ENCODE measurements at places on chromosomes 5 and 9.

DNA sequence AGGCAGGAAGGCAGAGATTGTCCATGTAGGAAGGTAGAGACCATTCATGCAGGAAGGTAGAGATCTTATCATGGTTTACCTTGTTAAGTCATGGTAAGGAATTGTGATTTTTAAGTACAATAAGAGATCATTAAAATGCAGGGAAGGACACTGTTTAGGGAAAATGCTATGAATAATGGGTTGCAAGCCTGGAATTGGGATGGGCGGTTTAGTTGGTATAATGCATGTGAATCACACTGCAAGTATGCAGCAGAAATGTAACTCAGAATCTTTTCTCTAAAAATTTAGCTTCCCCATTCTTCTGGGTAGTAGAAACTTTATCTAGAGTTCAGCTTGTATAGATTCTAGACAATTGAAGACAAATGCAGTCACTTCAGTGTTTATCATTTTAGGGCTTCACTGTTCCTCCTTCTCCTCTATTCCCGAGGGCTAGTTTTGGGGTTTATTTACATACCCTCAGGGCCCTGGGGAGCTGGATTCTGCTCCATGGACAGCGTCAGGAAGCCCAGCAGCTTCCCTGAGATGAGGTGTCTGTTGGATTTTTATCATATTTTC lies 212.0 kb downstream of the SREK1 start:
- no peak for DNase-seq

GRCh38 chr9:137280474-137281344 lies 3.2 kb downstream of the TOR4A start:
- DNase-seq: no peak

DNA sequence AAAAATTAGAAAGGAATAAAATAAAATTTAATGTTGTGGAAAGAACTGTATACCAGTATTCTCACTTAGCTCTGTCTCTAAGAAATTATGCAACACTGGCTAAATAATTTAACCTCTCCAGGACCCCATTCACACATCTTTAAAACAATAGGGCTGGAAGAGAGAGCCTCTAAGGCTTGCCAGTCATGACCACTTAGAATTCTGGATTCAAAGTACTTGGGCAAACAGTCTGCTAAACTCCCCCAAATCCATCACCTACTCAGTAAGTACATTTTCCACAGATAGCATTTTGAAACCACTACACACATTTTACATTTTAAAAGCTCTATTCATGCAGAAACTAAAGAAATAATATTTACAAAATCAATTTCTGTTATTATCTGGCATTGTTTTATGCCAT lies 291.7 kb downstream of the TMEM167A start:
- no peak for DNase-seq

- DNase-seq: no peak
Observed at GRCh38 chr9:92618633-92619225, 51.2 kb downstream of the IPPK start.

GRCh38 chr9:71814226-71814625 lies 45.9 kb upstream of the CEMIP2 start:
- no peak for DNase-seq

GRCh38 chr9:104092192-104092591 lies 1.9 kb upstream of the SMC2 start:
- no peak for DNase-seq

GRCh38 chr9:96331236-96331947 lies 29.4 kb upstream of the HSD17B3 start:
- DNase-seq: no peak

DNA sequence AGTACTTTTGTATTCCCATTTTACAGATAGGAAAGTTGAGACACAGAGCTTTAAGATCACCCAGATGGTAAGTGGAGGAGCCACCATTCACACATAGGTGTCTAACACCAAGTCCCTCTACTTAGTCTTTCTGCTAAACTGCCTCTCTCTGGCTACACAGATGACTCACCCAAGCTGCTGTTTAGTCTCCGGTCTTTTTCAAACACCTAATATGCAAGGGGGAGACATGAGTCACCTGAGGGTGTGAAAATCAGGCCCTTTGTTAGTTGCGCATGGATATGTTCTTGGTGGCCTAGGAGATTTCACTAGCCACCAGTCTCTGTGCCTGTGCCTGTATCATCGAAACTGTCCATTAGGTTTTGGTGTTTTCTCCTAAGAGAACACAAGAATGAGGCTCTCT lies 117.8 kb downstream of the MAST4 start:
- DNase-seq: no peak

- DNase-seq: no peak
Observed at GRCh38 chr5:1515311-1515920, 8.3 kb downstream of the LPCAT1 start.

GRCh38 chr9:121768416-121769015 lies 117.1 kb downstream of the DAB2IP start:
- DNase-seq: no peak

DNA sequence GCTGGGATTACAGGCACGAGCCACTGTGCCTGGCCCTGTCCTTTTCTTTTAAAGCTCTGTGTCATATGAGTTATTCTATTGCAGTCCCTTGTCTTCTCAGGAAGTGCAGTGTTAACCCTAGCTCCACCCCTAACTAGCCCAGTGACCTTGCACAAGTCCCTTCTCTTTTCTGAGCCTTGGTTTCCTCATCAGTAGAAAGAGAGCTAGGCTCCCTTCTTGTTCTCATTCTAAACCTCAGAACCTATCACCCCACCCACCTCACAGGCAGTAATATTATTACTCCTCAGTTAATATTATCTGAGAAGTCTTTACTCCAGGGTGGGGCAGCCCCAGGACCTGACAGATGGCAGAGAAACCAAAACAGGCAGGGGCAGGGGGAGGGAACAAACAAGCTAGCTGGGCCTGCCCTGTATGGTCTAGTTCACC lies 7.2 kb downstream of the CYFIP2 start:
- DNase-seq: no peak

DNA sequence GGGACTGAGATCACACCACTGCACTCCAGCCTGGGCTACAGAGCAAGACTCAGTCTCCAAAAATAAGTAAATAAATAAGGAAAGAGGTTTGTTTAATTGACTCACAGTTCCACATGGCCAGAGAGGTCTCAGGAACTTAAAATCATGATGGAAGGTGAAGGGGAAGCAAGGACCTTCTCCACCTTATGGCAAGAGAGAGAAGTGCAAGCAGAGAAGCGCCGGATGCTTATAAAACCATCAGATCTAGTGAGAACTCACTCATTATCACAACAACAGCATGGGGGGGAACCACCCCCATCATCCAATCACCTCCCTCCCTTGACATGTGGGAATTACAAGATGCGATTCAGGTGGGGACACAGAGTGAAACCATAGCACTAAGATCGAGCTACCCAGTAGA lies 22.8 kb upstream of the RGMB start:
- DNase-seq: no peak

DNA sequence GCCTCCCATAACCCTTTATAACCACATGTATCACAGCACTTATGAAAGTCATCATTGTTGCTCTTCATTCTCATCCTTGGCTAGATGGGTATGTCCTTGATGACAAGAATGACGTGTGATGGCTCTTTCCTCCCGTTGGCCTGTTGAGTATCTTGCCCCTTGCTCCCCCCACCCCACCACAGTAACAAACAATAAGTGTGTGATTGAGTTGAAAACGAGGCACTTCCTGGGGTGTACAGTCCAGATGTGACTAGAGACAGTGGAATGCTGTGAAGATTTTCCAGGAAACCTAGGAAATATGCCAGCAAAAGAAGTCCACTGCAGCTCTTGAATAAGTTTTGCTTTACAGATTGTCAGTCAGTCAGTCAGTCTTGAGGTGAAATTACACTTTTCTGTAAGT lies 262.5 kb downstream of the ELAVL2 start:
- no peak for DNase-seq

DNA sequence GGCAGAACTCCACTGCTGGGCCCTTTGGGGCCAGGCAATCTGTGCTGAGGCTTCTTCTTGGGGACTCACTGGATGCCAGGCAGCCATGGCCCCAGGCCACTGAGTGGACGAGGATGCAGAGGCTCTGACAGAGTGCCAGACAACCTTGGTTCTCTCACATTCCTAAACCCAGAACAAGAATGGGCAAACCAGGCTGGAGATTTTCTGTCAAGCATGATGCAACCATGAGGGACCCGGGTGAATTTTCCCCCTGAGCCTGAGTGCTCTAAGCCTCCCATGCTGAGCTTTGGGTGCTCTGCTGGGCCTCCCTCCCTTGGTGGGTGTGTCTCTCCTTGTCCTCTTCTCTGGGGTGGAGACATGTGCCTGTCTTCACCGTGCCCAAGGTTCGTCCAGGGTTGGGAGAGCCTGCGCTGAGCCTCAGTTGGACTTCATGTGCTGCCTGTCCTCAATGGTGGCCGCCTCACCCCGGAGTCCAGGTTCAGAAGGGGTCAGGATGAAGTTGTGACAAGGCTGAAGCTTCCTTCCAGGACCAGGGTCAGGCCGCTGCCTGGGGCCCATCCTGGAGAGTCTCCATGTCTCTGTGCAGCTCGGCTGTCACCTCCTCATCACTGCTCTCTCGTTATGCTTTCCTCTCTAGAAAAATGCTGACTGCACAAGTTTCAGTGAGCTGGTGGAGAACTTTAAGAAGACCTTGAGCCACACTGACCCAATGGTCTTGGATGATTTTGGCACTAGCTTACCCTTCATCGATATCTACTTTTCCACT lies 24.1 kb downstream of the PITX1 start:
- DNase-seq: no peak

- no peak for DNase-seq
Observed at GRCh38 chr5:177275883-177276282, 27.6 kb downstream of the RAB24 start.

GRCh38 chr5:129398026-129398678 lies 61.9 kb upstream of the ADAMTS19 start:
- no peak for DNase-seq

DNA sequence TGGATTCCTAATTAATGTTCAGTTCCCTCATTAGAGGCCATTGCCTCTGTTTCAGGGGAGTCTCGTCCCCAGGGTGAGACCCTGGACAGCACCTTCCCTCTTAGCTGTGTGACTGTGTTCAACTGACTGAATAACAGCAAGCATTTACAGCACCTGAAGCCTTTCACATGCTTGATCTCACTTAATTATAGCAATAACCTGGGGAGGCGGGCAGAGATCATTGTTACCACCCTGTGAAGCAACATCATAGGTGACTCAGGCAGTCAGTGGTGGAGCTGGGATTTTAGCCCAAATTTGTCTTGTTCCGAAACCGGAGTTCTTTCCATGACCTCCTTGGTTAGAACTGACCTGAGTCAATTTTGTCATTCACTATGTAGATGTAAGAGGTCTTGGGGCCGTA lies 105.2 kb upstream of the RAD23B start:
- DNase-seq: no peak

- DNase-seq: no peak
Observed at GRCh38 chr5:133652951-133653759, 40.8 kb upstream of the FSTL4 start.

GRCh38 chr9:34899535-34900158 lies 58.4 kb upstream of the PHF24 start:
- DNase-seq: peak; percentile 53

GRCh38 chr5:159883522-159883950 lies 32.7 kb upstream of the ADRA1B start:
- no peak for DNase-seq

- no peak for DNase-seq
Observed at GRCh38 chr9:32723789-32724325, 59.5 kb upstream of the TMEM215 start.

DNA sequence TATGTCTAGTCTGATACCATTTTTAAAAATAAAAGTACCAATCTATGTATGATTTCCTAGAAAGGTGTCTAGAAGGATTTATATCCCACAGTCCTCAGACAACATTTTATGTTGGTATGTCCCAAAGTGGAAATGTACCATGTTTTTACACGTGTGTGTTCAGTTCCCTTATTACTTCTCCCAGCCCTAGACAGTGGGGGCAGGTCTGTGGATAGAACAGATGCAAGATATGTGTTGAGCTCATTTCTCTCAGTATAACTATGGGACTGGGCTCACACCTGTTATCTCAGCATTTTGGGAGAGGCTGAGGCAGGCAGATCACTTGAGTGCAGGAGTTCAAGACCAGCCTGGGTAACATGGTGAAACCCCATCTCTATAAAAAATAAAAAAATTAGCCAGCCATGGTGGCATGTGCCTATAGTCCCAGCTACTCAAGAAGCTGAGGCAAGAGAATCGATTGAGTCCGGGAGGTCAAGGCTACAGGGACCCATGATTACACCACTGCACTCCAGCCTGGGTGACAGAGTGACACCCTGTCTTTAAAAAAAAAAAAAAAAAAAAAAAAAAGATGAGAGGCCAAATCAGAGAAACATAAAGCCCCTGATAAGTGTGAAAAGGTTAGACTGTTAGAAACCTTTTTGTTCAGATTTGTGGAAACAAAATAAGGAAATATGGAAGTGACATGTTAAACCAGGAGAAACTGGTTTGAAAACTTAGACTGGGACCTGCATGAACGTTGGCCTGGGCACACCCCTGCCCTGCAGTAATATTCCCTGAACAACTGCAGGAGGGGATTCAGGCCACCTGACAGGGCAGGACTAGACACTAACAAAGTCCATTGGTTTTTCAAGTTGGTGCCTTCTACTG lies 7.4 kb upstream of the SLC2A8 start:
- no peak for DNase-seq

GRCh38 chr5:77957-78804 lies 13.8 kb upstream of the PLEKHG4B start:
- DNase-seq: no peak

- DNase-seq: no peak
Observed at GRCh38 chr5:33690374-33691135, 201.2 kb downstream of the ADAMTS12 start.

GRCh38 chr9:111483439-111483857 lies 735 bp downstream of the ECPAS start:
- DNase-seq: peak; percentile 45

GRCh38 chr5:74316064-74316603 lies 324.4 kb downstream of the ENC1 start:
- no peak for DNase-seq

GRCh38 chr9:24502206-24502937 lies 43.3 kb downstream of the IZUMO3 start:
- DNase-seq: no peak

DNA sequence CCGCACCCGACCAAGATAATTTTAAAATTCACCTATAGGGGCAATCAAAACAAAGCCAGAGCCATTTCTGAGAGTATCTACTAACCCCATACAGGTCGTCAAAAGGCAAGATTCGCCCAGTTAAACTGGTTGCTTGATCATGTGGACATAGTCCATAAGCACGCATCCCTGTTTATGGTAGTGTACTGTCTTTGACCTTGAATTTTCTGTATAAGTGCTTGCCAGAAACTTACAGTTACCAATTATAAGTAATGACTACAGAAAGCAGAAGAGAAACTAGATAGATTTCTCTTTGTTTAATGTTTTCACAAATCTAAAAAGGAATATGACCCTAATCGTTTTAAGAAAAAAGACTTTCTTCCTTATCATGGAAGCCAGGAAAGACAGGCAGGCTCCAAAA lies 25.6 kb downstream of the SLC31A1 start:
- no peak for DNase-seq

- peak; percentile 5 for DNase-seq
Observed at GRCh38 chr5:91281401-91281800, 101.7 kb downstream of the ARRDC3 start.
